Stomach (tissue), 19 donors: ENCODE measurements at places on chromosomes 3 and 15. TPM values are rescaled to one million over a fixed set of nuclear protein-coding genes. Genes with fewer than 3 reads are reported as not detected.

CNTN3 gene
- 8.0 TPM for total RNA-seq

CHRFAM7A gene
- total RNA-seq: 2.2 TPM

DNA sequence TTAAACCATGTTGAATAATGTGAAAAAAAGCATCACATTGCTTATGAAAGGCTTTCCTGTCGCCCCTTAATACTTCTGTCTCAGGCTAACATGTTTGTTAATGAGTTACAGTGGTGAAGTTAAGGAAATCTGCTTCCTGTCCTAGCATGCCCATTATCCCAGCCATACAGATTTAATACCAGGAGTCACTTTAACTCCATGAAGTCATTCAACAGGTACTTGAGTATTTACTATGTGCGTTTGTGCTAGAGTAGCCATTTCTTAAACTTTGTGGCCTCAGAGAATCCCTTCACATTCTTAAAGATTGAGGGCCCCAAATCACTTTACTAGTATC is 10.1 kb upstream of the SETD5 start:
- no peak for DNase-seq
- H3K4me3 ChIP-seq: no peak overlapping the region
- H3K4me1 ChIP-seq: peaks cover 8% of the 10 kb centered on the region

GRCh38 chr3:46907271-46907670 is 29.8 kb downstream of the PTH1R start:
- DNase-seq: no peak
- no peak overlapping the region for H3K4me3 ChIP-seq
- peaks cover 14% of the 10 kb centered on the region for H3K4me1 ChIP-seq
- H3K36me3 ChIP-seq: no peaks in the 10 kb centered on the region

DNA sequence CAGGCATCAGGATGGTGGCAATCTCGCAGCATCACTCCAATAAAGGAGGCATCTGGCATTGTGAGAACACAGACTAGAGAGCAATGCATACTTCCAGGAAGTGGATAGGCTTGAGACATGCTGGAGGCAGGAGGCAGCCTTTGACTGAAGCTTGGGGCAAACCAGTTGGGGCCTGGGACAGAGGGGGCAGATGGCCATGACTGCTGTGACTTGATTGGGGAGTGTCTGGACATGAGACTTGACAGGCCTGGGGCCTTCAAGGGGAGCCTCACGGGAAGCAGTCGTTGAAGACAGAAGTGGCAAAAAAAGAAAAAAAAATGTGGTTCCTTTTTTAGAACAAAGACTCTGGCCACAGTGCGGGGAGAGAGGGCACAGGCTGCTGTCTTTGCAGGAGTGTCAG is 44.7 kb upstream of the CHRNA7 start:
- H3K4me1 ChIP-seq: no peaks in the 10 kb centered on the region
- no peaks in the 10 kb centered on the region for H3K27me3 ChIP-seq
- H3K4me3 ChIP-seq: no peak overlapping the region
- no peaks in the 10 kb centered on the region for H3K36me3 ChIP-seq
- no peak for DNase-seq

- peak within 1 kb of the TSS; percentile 93 for H3K27ac ChIP-seq
- H3K36me3 ChIP-seq: peaks cover 5% of the 10 kb centered on the region
- peak; percentile 82 for DNase-seq
- peak within 1 kb of the TSS; percentile 91 for H3K4me3 ChIP-seq
These were observed at the start of gene SNX33 for GRCh38 chr15:75647370-75648155. Gene SNX33 (plus strand): TSS chr15:75647912. CDS start chr15:75649103, 1,191 bp downstream.

- peak overlapping the region; percentile 39 for H3K4me3 ChIP-seq
- H3K27me3 ChIP-seq: no peaks in the 10 kb centered on the region
- DNase-seq: no peak
- peak overlapping the region; percentile 76 for H3K27ac ChIP-seq
- no peaks in the 10 kb centered on the region for H3K36me3 ChIP-seq
These were observed 6.9 kb downstream of the LRRC2 start for GRCh38 chr3:46559091-46559704.

- peaks cover 7% of the 10 kb centered on the region for H3K4me1 ChIP-seq
- no peak overlapping the region for H3K27ac ChIP-seq
- no peaks in the 10 kb centered on the region for H3K27me3 ChIP-seq
- no peak overlapping the region for H3K4me3 ChIP-seq
These were observed 107.6 kb upstream of the SPATA12 start for GRCh38 chr3:56952846-56953245.

GRCh38 chr3:142467768-142468167 is 19.9 kb upstream of the XRN1 start:
- no peak overlapping the region for H3K27ac ChIP-seq
- no peak overlapping the region for H3K4me3 ChIP-seq
- no peaks in the 10 kb centered on the region for H3K27me3 ChIP-seq
- DNase-seq: no peak
- H3K36me3 ChIP-seq: peaks cover 23% of the 10 kb centered on the region

- peaks cover 7% of the 10 kb centered on the region for H3K4me1 ChIP-seq
- peak; percentile 24 for DNase-seq
- H3K27me3 ChIP-seq: no peaks in the 10 kb centered on the region
- no peak overlapping the region for H3K4me3 ChIP-seq
- no peaks in the 10 kb centered on the region for H3K36me3 ChIP-seq
These were observed 14.5 kb downstream of the PTPRG start for GRCh38 chr3:61575893-61576292.
